Testis (tissue), 5 donors: ENCODE measurements at places on chromosomes 12 and 14. TPM values are rescaled to one million over a fixed set of nuclear protein-coding genes. Genes with fewer than 3 reads are reported as not detected.

Gene SRRM4
- total RNA-seq, result 0.37 TPM

Gene PLA2G1B
- total RNA-seq, result not detected

Gene VWF
- total RNA-seq, result 83.7 TPM

Gene PGF
- total RNA-seq, result 11.5 TPM

Gene TGM1
- 10.5 TPM for total RNA-seq

Gene HEBP1
- 48.7 TPM for total RNA-seq

Gene SIX1
- 8.7 TPM for total RNA-seq

Gene RFLNA
- total RNA-seq, result 0.31 TPM

Gene CCDC77
- total RNA-seq, result 21.3 TPM

Gene PMCH
- not detected for total RNA-seq

Gene SLC17A8
- 0.37 TPM for total RNA-seq

Gene MYRFL
- 0.87 TPM for total RNA-seq

Gene UBR7
- 36.1 TPM for total RNA-seq

Gene KRT75
- total RNA-seq, result not detected

Gene TAC3
- total RNA-seq, result 2.5 TPM
